Upper lobe of right lung (tissue), 1 donor: ENCODE measurements at places on chromosomes 1 and 21. TPM values are rescaled to one million over a fixed set of nuclear protein-coding genes. Genes with fewer than 3 reads are reported as not detected.

GRCh38 chr1:31101147-31101502 is 35.6 kb upstream of the PUM1 start:
- no peaks in the 10 kb centered on the region for H3K36me3 ChIP-seq
- no peak overlapping the region for H3K4me3 ChIP-seq
- H3K27ac ChIP-seq: peak overlapping the region; percentile 42
- no peak for DNase-seq

- H3K27me3 ChIP-seq: no peaks in the 10 kb centered on the region
- H3K27ac ChIP-seq: no peak overlapping the region
- no peak for DNase-seq
Observed at GRCh38 chr1:150513351-150513791, 2.2 kb upstream of the FALEC start.

DNA sequence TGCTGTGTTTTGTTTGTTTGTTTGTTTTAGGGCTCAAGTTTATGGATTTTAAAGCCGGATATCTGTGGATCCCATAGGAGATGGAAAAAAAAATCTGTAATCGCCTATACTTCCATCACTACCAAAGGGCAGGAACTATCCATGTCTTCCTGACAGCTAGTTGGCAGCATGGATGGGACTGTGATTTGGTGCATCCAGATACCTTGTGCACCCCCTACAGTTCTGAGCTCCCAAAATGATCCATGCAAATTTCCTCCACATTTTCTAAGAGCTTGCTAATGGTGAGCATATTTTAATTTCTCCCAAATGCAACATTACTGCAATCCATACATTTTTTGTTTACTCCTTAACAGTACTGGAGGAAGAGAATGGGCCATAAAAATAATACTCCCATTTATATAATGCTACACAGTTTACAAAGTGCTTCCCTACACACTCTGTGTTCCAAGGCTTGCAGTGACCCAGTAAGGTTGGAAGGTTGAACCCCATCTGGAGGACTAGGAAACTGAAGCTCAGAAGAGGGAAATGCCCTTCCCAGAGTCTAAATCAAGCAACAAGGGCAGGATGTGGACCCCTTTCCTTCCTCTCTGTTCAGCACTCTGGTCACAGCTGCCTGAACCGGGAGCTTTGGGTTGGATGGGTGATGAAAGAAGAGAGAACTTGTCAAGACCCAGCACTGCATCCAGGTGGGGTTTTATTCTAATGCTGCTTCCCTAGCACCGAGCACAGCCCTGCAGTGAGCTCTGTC is 48.0 kb downstream of the CAPN8 start:
- H3K27me3 ChIP-seq: no peaks in the 10 kb centered on the region
- DNase-seq: no peak

DNA sequence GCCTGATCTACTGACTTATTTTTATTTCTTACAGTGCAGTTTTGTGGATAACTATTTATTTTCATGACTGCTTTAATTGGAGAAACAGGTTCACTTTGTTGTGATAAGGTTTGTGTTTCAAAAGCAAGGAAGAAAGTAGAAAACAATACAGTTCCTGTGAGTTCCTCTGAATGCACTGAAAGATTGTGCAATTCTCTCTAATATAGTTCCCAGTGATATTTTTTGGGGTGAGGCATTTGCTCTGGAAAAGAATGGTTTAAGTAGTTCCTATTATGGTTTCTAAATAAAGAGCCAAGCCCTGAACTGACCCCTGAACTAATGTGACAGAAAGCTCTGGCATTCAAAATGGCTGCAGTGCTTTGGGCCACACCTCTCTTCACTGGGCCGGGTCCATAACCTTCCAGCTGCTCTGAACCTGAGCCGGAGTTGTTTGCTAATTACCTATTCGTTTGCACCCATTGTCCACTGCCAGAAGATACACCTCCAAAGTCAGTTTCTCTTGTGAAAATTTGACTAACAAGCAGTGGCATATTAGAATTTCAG is 56.6 kb upstream of the VTCN1 start:
- no peaks in the 10 kb centered on the region for H3K36me3 ChIP-seq
- H3K27ac ChIP-seq: no peak overlapping the region
- no peaks in the 10 kb centered on the region for H3K27me3 ChIP-seq
- peaks cover 17% of the 10 kb centered on the region for H3K4me1 ChIP-seq

The TAF1A gene
- total RNA-seq: 7.1 TPM

The SPRR2G gene
- total RNA-seq: not detected

- no peak overlapping the region for H3K4me3 ChIP-seq
- H3K27me3 ChIP-seq: no peaks in the 10 kb centered on the region
- no peak for DNase-seq
- no peaks in the 10 kb centered on the region for H3K36me3 ChIP-seq
- no peaks in the 10 kb centered on the region for H3K4me1 ChIP-seq
Observed at GRCh38 chr1:215923129-215923824, 356.2 kb downstream of the KCTD3 start.

GRCh38 chr1:10208537-10208936 is 1.8 kb upstream of the KIF1B start:
- peak overlapping the region; percentile 15 for H3K27ac ChIP-seq
- H3K4me1 ChIP-seq: peaks cover 15% of the 10 kb centered on the region
- H3K27me3 ChIP-seq: no peaks in the 10 kb centered on the region
- no peaks in the 10 kb centered on the region for H3K36me3 ChIP-seq
- no peak for DNase-seq

DNA sequence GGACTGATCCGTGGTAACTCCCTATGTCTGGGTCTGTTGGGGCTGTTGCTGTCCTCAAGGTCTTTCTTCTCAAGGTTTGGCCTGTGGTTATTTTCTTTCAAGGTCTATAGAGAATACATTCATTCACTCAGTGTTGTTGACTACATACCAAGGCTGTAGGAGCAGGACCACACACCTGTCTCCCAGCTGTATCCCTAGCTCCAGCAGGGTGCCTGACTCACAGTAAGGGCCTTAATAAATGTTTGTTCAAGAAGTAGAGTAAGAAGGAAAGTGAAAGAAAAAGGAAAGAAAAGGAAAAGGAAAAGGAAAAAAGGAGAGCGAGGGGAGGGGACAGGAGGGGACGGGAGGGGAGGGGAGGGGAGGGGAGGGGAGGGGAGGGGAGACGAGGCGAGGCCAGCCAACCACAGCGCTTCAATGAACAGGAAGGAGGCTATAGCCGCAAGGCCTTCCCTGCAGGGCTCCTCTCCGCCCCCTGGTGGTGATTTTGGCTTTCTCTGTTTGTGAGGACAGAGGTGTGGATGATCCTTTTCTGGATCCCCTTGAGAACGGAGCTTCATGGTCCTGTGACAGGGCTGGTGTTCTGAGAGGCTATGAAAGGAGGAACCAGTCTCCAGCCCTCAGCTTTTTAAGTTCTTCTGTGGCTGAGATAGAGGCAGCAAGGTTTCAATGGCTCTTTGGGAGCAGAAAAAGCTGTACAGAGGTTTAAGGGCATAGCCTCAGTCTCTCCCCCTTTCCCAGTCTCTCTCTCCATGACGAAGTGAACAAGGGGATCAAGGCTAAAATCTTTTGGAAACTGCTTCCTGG is 30.6 kb upstream of the LCE5A start:
- peak; percentile 70 for DNase-seq
- no peaks in the 10 kb centered on the region for H3K36me3 ChIP-seq
- no peak overlapping the region for H3K27ac ChIP-seq
- H3K27me3 ChIP-seq: no peaks in the 10 kb centered on the region
- no peaks in the 10 kb centered on the region for H3K4me1 ChIP-seq

The PCP4 gene
- total RNA-seq: 1.0 TPM

The ABCA4 gene
- 1.4 TPM for total RNA-seq

- H3K27me3 ChIP-seq: peaks cover 28% of the 10 kb centered on the region
- no peak overlapping the region for H3K4me3 ChIP-seq
- no peak overlapping the region for H3K27ac ChIP-seq
- no peak for DNase-seq
- peaks cover 3% of the 10 kb centered on the region for H3K4me1 ChIP-seq
- no peaks in the 10 kb centered on the region for H3K36me3 ChIP-seq
Observed at GRCh38 chr1:37073854-37074379, 39.6 kb upstream of the GRIK3 start.

GRCh38 chr1:76759950-76760349 is 107.3 kb upstream of the ST6GALNAC5 start:
- DNase-seq: peak; percentile 78
- no peak overlapping the region for H3K4me3 ChIP-seq
- peaks cover under 1% of the 10 kb centered on the region for H3K4me1 ChIP-seq
- H3K36me3 ChIP-seq: no peaks in the 10 kb centered on the region
- no peak overlapping the region for H3K27ac ChIP-seq

The CASQ1 gene
- 0.41 TPM for total RNA-seq

GRCh38 chr1:61742620-61743430 is 545 bp downstream of the PATJ start:
- peaks cover 14% of the 10 kb centered on the region for H3K4me1 ChIP-seq
- H3K27me3 ChIP-seq: no peaks in the 10 kb centered on the region
- no peak for DNase-seq
- peak overlapping the region; percentile 82 for H3K4me3 ChIP-seq

- no peak overlapping the region for H3K4me3 ChIP-seq
- H3K27ac ChIP-seq: no peak overlapping the region
- no peak for DNase-seq
- H3K4me1 ChIP-seq: peaks cover 6% of the 10 kb centered on the region
Observed at GRCh38 chr21:33437140-33437539, 33.9 kb downstream of the IFNGR2 start.

The C1orf56 gene
- total RNA-seq: 3.9 TPM

The TTC39A gene
- total RNA-seq: 42.1 TPM

DNA sequence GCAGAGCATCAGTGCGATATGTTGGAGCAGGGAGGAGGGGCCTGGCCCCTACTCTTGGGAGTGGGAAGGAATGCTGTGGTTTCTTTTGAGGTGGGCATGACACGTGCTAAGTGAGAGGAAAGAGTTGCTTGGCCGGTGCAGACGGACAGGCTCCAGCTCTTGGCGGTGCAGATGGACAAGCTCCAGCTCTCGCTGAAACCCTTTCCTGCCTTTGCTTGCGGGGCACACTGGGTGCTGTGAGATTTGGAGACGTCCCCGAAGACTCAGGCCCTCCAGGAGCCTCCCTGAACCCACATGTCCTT is 15.9 kb downstream of the PDXK start:
- H3K27ac ChIP-seq: peak overlapping the region; percentile 81
- no peak overlapping the region for H3K4me3 ChIP-seq
- peaks cover 38% of the 10 kb centered on the region for H3K4me1 ChIP-seq
- peaks cover 18% of the 10 kb centered on the region for H3K36me3 ChIP-seq

The CAMSAP2 gene
- total RNA-seq: 34.8 TPM

- no peaks in the 10 kb centered on the region for H3K36me3 ChIP-seq
- no peaks in the 10 kb centered on the region for H3K27me3 ChIP-seq
- DNase-seq: no peak
- H3K4me1 ChIP-seq: no peaks in the 10 kb centered on the region
- no peak overlapping the region for H3K27ac ChIP-seq
Observed at GRCh38 chr1:200364831-200365230, 45.0 kb downstream of the ZNF281 start.

DNA sequence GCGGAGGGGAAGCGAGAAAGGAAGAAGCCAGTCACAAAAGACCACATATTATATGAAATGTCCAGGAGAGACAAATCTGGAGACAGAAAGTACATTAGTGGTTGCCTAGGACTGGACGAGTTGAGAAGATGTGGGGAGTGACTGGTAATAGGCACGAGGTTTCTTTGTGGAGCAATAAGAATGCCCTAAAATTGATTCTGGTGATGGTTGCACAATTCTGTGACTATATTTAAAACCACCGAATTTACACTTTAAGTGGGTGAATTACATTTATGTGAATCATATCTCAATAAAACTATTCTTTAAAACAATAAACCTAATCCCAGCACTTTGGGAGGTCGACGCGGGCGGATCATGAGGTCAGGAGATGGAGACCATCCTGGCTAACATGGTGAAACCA is 63.1 kb downstream of the ZNF281 start:
- DNase-seq: no peak
- H3K4me1 ChIP-seq: no peaks in the 10 kb centered on the region
- H3K27me3 ChIP-seq: no peaks in the 10 kb centered on the region
- H3K4me3 ChIP-seq: no peak overlapping the region
- H3K27ac ChIP-seq: no peak overlapping the region

- no peaks in the 10 kb centered on the region for H3K36me3 ChIP-seq
- H3K27ac ChIP-seq: no peak overlapping the region
- no peaks in the 10 kb centered on the region for H3K27me3 ChIP-seq
- DNase-seq: peak; percentile 57
- H3K4me1 ChIP-seq: peaks cover 16% of the 10 kb centered on the region
Observed at GRCh38 chr1:227942716-227943261, 4.9 kb downstream of the WNT9A start.

DNA sequence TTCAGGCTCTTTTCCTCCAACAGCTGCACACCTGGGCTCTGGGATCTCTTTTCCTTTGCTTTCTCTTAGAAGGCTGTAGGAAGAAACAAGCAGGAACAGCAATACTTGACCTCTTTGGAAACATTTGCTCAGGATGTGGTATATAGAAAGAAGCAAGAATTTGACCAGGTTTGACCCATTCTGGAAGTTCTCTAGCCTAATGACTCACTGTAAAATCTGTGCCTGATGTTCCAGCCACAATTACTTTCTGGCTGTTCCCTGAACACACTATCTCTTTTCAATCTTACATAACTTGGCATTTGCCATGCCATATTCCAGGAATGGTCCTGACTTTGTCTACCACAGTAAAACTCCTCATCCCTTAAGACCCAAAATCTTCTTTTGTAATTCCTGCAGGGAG is 419.9 kb upstream of the DAB1 start:
- H3K27ac ChIP-seq: no peak overlapping the region
- no peaks in the 10 kb centered on the region for H3K36me3 ChIP-seq
- H3K27me3 ChIP-seq: no peaks in the 10 kb centered on the region
- no peak for DNase-seq
- no peak overlapping the region for H3K4me3 ChIP-seq
- no peaks in the 10 kb centered on the region for H3K4me1 ChIP-seq

GRCh38 chr21:41914358-41914757 is 35.2 kb upstream of the PRDM15 start:
- no peak overlapping the region for H3K4me3 ChIP-seq
- no peaks in the 10 kb centered on the region for H3K27me3 ChIP-seq
- H3K36me3 ChIP-seq: peaks cover 80% of the 10 kb centered on the region
- H3K27ac ChIP-seq: no peak overlapping the region
- no peaks in the 10 kb centered on the region for H3K4me1 ChIP-seq

- no peak overlapping the region for H3K27ac ChIP-seq
- no peaks in the 10 kb centered on the region for H3K27me3 ChIP-seq
- no peaks in the 10 kb centered on the region for H3K36me3 ChIP-seq
- no peak overlapping the region for H3K4me3 ChIP-seq
- no peak for DNase-seq
Observed at GRCh38 chr21:14096577-14096976, 114.2 kb downstream of the LIPI start.

DNA sequence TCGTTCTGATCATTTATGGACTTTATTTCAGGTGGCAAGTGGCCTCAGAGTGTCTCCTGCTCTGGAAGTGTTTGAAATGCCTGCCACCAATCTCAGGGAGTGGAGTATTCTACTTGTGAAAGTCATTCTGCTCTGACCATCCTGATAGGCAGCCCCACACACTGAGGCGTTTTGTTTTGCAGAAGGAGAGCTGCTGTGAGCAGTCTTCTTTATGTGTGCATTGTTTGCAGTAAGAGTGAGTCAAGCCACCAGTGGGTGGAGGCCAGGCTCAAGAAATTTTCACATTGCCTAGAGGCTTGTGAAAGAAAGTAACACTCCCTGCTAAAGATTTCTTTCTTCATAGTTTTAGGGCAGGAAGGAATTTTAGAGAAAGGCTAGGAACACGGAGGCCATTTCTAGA is 204.4 kb downstream of the SLC35F3 start:
- no peaks in the 10 kb centered on the region for H3K36me3 ChIP-seq
- DNase-seq: no peak
- H3K4me1 ChIP-seq: no peaks in the 10 kb centered on the region
- H3K27me3 ChIP-seq: peaks cover 9% of the 10 kb centered on the region
